DMS79 treated with DMSO at 0.1 percent for 48 hours (cell line): ENCODE measurements at places on chromosomes 12 and 14.

DNA sequence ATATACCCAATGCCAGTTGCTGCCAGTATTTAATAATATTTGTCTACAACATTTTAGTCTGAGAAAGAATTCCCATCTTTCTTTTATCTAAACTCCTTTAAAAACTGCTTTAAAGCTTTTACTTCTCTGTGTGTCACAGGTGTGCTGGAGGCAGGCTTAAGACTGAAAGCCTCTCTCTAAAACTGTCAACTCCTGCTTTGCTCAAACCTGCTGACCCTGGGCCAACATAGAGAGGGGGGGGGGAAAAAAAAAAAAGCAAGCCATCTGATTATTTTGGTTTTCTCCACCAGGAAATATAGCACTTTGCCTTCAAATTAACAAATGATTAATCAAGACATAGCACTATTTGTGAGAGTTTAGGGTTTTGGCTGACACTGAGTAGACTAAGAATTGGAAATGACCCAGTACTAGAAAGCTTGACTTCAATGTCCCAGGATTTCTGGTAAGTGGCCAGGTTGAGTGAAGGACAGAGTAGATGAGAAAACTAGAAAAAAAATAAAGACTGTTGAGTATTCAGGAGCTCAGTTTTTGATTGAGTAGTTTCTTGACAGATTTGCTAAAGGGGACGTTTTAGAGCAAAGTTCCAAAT lies 357.0 kb upstream of the FLRT2 start:
- DNase-seq = no peak

- DNase-seq = no peak
Observed at GRCh38 chr14:105889666-105890473, 363.5 kb downstream of the TMEM121 start.

DNA sequence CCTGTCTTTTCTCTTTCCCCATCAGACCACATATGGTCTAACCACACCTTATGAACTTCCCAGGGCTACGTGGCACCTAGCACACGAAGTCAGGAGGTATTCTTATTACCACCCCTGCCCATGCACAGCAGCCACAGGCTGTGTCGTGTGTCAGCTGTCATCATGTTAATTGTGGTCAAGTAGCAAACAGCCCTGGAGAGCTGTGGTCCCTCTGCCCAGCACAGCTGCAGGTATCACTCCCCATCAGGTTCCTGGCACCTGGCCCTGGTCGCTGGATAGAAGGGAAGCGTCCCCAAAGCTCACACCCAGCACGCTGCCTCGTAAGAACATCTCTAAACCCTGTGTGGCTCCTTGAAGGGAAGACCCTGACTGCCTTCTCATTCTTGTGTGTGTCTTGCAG lies 45.4 kb downstream of the CLMN start:
- no peak for DNase-seq

DNA sequence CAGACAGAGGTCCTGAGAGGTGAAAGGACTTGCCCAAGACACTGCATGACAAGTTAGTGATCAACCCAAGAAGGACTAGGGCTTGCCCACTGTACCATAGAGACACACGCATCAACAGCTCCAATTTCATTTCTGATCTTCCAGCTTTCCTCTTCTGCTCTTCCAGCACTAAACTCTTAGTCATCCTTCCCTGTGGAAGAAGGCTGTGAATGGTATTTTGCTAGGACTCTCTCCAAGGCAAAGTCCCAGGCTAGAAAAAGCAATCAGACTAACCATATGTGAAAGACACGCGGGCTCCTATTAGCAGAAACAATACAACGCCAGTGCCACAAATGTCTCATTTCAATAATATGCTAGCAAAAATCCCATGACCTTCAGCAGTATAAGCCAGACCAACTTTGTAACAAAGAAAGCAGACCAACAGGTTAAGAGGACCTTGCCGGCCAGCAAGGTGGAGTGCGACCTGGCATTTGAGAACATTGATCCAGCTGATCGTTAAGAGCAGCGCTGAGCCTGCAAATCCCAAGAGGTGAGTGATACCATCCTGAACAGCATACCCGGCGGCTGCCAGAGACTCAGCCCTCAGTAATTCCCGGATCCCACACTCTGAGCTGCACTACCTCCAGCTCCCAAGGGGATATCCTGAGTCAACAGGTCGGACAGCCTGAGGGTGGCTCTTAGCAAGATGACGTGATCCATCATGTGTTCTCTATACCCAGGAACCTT lies 132.5 kb downstream of the FOXN3 start:
- no peak for DNase-seq

- DNase-seq = no peak
Observed at GRCh38 chr14:81342850-81343580, 57.1 kb downstream of the STON2 start.

GRCh38 chr12:124083708-124084107 lies 110.7 kb downstream of the ZNF664 start:
- DNase-seq = no peak

DNA sequence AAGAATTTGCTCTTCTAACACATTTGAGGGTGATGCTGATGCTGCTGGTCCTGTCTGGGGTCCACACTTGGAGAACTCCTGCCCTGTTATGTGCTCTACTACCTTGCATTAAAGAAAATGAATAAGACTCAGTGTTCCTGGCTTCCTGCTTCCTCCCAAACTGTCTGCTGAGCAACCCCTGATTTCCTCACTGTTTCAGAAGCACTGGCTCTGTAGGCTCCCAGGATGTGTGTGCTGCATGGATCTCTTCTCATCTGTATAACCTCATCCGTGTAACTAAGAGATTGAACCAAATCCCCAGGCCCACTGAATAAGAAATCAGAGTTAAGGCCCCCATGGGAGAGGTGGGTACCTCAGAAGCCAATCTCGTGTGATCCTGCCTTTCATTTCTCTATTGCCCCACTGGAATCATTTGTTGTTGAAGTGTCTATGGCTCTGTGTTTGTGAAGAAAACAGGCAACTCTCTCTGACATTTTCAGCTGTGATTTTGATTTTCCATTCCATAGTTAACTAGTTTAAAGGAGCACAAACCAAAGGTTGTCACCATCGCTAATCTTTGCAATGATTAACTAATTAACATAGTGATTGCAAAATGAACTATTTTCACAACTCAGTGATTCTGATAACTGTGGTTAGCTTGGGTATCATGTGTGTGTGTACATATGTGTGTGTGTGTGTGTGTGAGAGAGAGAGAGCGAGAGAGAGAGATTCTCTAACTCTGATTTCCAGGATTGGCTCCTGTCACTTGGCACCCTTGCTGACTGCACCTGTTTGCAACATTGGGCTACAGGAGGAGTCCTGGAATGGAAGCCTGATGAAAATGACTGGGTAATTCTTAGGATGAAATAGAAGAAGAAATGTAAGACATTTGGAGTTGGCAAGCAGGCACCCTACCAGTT lies 196.2 kb downstream of the SLC38A4 start:
- DNase-seq = no peak

DNA sequence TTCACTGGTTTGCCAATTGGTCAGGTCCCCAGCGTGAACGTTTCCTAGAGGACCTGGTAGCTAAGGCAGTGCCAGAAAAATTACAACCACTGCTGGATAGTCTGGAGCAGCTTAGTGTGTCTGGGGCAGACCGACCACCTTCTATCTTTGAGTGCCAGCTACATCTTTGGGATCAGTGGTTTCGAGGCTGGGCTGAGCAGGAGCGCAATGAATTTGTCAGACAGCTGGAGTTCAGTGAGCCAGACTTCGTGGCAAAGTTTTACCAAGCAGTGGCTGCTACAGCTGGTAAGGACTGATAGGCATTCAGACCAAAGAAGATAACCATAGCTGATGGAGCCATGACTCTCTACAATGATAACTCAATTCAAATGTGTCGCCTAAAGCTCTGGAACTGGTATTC lies 2.5 kb downstream of the C14orf119 start:
- DNase-seq = no peak

- no peak for DNase-seq
Observed at GRCh38 chr14:32102152-32102787, 25.2 kb downstream of the ARHGAP5 start.

DNA sequence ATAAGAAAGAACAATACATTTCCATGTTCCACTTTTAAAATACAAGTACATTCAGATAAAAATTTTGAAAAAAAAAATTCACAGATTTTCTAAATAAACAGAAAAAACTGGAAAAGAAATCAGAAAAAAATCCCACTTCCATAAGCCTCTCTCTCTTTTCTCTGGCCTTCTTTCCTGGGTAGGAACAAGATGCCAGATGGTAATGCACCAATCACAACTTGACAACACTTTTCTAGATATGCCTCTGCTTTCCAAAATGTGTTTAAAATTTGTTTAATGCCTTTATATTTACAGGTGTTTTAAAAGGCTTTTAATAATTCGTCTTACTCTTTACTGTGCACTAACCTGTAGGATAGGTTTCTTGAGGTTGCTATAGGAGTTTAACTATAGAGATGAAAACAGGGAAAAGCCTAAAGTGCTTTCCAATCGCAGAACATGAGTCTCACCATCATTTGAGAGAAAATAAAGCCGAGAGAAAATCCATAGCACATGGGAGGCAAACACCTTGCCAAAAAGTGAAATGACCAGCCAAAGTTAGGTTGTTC lies 74.2 kb downstream of the TMTC1 start:
- DNase-seq = no peak

GRCh38 chr12:92582475-92582874 lies 120.3 kb upstream of the PLEKHG7 start:
- DNase-seq = no peak

- DNase-seq = no peak
Observed at GRCh38 chr12:59059088-59059935, 139.0 kb upstream of the LRIG3 start.
